Anterior cingulate cortex (tissue), 58 donors: ENCODE measurements at places on chromosomes 2 and 18.

DNA sequence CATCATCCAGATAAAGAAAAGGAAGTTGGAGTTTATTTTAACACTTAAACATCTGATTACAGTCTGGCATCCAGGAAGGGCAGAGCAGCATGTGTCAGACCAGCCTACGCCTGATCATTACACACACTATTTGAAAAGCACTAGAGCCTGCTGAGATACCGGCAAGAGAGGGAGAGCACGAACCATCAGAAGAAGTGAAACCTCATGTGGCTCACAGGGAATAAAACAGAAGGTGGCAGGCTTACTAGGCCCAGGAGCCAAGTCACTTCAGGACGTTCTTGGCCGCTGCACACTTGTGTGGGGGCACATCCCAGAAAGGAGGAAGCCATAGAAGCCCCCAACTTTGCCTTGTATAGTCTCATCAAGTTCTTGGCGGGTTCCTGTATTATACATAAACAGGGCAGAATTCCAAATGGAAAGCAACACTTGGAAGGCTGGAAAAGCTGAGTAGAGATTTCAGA, 105.5 kb downstream of the UGGT1 start:
- no peak for DNase-seq

DNA sequence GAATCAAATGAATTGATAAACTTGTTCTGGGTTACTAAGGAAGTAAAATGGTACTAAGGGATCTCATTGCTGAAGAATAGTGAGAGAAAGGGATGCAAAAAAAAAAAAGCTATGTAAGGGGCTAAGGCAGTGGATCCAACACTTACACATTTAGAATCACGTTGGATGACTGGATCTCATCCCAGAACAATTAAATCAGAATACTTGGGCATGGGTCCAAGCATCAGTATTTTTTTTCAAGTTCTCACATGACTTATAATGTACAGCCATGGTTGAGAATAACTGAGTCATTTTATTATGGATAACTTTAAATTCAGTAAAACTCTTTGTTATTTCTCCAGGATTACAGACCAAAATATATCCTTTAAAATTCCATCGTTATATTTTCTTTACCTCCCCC, 8.5 kb downstream of the DSC1 start:
- DNase-seq: no peak

GRCh38 chr2:144343145-144343544, 176.8 kb downstream of the ZEB2 start:
- DNase-seq: no peak

GRCh38 chr2:36371070-36371874, 15.7 kb downstream of the CRIM1 start:
- no peak for DNase-seq

GRCh38 chr2:179488563-179488962, 223.9 kb upstream of the SESTD1 start:
- no peak for DNase-seq

GRCh38 chr2:27095745-27096651, 9.4 kb downstream of the KHK start:
- peak; percentile 30 for DNase-seq

GRCh38 chr2:106106622-106107508, 87.2 kb downstream of the UXS1 start:
- DNase-seq: no peak

GRCh38 chr18:78396077-78396476, 583.5 kb upstream of the SALL3 start:
- DNase-seq: no peak

GRCh38 chr2:94622113-94622618, 249.1 kb upstream of the TEKT4 start:
- DNase-seq: no peak

DNA sequence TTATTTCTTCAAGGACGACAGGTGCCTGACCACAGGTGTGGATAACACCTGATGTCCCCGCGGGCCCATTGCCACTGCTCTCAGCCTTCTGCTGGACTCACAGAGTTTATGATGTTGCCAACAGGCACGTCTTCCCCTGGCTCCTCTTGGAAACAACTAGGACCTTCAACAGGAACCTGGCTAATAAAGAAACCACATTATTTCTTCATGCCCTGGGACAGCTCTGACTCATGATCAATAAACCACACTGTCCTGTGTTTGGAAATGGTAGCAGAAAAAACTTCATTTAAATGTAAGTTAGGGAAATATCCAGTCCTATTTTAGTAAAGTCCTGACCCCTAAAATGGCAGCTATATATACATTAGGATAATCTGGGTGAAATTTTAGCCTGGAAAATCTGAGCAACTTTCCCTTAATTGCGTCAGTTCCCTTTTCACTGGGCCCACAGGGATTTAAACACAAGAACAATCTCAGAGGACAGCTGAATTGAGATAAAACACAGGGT, 158.9 kb downstream of the VAPA start:
- no peak for DNase-seq

DNA sequence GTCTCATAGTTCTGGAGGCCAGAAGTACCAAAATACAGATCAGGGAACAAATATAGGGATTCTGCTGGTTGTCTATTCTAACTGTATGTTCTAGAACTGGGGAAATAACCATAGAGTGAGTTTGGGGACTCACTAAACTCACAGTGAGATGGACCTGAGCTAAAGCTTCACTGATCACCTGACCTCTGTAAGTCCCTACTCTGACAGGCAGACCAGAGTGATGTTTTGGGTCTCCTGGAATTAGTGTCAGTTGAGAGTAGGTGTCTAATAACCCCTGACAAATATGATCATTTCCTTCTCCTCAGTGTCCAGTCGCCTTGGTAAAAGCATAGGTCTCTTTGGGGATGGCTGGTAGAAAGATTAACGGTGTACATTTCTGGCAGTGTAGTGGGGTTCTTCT, 14.2 kb downstream of the PIKFYVE start:
- DNase-seq: no peak

- no peak for DNase-seq
Observed at GRCh38 chr2:8546612-8547283, 135.1 kb upstream of the ID2 start.

DNA sequence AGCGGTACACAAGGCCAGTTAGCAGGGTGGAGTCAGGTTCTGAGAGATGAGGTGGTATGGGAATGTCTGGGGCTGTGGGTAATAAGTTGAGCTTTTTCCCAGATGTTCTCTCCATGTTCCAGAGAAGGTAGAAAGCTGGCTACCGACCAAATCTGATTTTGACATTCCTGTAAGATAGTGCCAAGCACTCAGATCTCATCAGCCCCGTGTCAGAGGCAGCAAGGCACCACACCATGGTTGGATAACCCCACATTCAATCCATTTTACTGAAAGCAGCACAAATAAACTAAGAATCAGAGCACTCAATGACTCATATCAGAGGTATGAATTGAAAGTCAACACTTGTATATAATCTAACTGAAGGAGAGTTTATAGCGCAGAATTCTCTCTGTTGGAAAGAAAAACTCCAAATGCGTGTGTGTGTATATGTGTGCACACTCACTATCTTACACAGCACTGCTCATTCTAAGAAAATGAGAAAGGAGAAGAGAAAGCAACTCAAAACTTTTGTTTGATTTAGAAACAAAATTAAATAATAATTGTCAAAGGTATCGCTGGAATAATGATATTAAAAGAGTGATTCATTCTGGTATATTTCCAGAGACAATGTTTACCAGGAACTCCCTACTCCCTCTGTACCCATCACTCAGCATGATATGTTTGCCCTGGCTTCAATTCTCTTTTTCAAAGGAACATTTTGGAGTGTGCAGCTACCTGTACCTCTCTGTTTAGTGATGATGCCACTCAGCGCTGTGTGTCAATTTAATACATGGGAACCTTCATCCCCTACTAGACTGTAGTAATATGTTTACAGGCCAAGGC, 375.1 kb upstream of the ID2 start:
- no peak for DNase-seq

GRCh38 chr18:26864658-26865057, 849 bp downstream of the AQP4 start:
- DNase-seq: no peak

DNA sequence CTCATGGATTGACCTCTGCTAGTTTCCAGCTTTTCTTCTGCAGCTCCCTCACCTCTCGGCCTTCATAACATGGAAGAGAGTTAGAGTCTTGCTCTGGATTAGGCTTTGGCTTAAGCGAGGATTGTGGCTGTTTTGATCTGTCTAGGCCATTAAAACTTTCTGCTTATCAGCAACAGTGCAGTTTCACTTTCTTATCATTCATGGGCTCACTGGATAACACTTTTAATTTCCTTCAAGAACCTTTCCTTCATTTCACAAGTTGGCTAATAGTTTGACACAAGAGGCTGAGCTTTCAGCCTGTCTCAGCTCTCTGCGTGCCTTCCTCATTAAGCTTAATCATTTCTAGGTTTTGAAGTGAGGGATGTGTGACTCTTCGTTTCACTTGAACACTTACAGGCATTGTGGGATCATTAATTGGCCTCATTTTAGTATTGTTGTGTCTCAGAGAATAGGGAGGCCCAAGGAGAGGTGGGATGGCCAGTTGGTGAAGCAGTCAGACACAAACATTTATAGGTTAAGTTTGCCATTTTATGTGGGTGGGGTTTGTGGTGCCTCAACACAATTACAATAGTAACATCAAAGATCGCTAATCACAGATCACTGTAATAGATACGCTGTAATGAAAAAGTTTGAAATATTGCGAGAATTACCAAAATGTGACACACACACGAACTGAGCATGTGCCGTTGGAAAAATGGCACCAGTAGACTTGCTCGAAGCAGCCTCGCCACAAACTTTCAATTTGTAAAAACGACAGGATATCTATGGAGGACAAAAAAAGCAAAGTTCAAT, 129.3 kb downstream of the ZNF236 start:
- no peak for DNase-seq

DNA sequence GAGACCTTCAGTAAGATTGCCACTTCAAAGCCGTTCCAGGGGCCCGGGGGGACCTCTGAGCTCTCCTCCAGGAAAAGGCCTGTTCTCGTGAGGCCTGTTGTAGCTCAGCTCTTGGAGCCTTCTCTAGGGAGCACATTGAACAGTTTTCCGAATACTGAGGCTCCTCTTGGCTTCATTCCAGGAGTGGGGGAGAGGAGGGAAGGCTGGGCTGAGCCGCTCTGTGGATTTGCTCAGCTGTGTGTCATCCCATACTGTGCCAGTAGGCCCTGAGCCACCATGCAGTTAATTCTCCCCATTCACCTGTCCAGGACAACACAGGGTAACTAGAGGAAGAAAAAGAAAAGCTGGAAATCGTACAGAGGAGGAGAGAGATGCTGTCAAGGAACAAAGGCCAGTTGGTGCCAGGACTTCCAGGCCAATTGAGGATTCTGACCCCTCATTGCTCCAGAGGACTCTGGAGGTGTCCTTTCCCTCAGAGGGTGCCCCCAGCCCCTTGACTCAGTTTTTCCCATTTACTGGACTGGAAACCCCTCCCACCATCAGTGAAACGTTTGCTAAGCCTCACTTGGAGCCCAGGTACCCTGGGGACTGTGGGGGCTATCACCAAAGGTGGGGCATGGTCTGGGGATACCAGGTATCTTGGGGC, 41.4 kb downstream of the HS1BP3 start:
- no peak for DNase-seq

DNA sequence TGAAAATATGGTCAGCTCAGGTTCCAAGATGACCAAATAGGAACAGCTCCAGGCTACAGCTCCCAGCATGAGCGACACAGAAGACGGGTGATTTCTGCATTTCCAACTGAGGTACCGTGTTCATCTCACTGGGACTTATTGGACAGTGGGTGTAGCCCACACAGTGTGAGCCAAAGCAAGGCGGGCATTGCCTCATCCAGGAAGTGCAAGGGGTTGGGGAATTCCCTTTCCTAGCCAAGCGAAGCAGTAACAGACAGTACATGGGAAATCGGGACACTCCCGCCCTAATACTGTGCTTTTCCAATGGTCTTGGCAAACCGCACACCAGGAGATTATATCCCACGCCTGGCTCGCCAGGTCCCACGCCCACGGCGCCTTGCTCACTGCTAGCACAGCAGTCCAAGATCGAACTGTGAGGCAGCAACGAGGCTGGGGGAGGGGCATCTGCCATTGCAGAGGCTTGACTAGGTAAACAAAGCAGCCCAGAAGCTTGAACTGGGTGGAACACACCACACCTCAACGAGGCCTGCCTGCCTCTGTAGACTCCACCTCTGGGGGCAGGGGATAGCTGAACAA, 57.5 kb downstream of the WDPCP start:
- DNase-seq: no peak

DNA sequence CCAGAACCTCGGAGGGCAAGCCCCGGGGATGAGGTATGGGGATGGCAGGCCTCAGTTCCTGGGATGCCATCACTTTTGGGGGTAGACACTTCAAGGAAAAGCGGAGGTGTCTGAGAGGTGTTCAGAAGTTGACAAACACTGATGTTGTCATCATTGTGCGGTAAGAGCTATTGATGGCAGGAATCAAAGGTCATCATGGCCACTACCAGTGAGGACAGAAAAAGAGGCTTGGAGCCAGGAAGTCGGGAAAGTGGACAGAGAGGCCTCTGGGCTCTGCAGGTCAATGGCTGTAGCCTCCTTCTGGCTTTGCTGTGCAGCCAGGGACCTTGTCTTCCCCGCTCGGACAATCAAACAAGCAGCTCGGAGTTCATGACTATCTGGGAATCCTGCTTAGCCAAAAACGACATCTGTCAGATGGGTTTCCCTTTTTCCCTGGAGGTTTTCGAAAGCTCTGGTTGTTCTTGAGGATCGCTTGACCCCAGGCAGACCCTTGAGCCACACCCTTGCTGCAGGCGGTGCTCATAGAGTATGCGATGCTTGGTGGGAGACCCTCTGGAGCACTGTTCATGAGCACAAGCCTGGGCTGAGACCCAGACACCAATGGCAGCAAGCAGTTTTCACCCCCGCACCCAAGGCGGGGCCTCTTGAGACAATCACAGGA, 19.4 kb downstream of the ACKR3 start:
- no peak for DNase-seq

- DNase-seq: no peak
Observed at GRCh38 chr2:133596701-133597393, 28.6 kb upstream of the NCKAP5 start.
